Inflammatory macrophage (primary cell): ENCODE measurements at places on chromosomes 4 and X.

GRCh38 chr4:185249105-185249504 is 39.7 kb downstream of the SNX25 start:
- no peak for DNase-seq

DNA sequence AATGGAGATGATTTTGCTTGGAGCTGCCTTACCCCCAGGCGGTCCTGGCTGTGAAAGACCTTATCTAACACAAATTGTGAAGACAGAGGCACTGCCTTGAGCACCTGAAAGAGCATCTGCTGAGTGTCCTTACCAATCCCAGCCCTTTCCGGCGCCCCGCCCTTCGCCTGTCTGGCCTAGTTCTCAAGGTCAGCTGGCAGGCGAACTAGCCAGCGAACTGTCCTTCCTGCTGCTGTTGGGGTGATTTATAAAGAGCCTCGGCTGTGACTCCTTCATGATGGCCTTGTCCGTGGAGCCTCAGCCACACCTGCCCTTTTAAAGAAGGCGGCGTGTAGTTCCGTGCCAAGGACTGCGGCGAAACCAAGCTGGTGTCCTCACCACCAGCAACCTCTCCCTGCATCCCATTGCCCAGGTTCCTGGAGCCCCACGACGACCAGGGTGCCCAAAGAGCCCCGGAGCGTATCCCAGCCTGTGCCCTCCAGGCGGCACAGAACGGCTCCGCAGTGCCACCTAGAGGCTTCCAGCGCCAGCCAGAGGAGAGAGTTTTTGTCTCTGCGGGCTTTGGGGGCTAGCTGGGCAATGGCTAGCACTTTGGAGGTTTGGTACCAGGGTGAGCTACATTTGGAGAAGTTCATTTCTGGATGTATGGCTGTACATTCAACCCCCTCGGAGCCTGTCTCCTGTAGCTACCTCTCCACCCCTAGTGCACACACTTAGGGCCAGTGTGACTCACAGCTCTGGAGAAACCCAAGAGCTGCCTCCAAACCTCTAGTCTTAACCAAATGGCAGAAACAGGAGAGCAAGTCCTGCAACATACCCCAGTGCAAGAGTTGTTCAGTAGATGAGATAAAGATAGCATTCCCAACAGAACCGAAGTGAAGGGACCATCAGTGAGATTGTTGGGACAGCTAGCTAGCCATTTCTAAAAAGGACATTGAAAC is 36.8 kb upstream of the VMA21 start:
- peak; percentile 19 for DNase-seq

- DNase-seq = no peak
Observed at GRCh38 chrX:103656617-103657016, 27.8 kb downstream of the TCEAL1 start.

DNA sequence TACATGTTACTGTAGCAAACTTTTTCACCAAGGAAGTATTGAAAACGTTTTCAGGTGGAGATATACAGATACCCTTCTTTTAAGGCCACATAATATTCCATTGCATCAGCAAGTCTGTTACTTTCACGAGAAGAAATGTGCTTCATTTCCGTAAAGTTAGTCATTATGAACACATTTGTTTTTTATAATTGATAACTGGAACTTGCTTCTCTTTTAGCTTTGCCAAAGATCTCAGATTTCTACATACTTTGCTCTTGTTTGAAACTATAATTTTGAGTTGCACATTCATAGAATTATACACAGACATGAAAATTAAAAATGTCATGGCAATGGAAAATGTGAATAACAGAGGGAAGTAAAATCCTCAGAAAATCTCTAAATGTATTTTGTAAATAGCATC is 128.7 kb upstream of the GIMD1 start:
- no peak for DNase-seq

GRCh38 chr4:76781698-76782595 is 116.0 kb downstream of the SOWAHB start:
- DNase-seq = no peak

DNA sequence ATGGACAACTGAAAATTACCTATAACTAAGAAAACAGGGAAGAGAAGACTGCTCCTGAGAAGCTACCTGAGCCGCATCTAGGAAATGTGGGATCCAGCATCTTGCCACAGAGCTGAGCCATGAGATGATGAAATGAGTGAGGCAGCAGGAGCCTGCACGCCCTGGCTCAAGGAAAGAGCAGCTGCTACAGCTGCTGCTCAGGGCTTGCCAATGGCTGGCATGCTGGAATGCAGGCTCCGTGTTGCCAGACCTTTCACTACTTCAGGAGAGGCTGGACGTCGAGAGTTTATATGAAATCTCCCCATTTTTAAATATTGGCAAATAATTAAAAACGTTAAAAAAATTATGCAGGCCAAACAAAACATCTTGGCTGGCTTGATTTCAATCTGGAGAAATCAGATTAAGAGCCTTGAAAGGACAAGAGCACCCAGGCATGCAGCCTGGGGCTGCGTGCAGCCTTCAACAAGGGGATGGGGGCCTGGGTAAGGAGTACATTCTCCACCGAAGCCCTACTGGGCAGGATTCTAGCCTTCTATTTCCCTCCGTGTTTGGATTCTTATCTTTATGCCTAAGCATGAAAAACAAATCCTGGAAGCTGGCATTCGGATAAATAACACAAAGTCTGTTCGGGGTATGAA is 227.6 kb downstream of the NR3C2 start:
- no peak for DNase-seq

- peak; percentile 12 for DNase-seq
Observed at GRCh38 chr4:73028621-73029020, 40.9 kb downstream of the COX18 start.

GRCh38 chr4:37431417-37431743 is 186.8 kb downstream of the NWD2 start:
- no peak for DNase-seq

DNA sequence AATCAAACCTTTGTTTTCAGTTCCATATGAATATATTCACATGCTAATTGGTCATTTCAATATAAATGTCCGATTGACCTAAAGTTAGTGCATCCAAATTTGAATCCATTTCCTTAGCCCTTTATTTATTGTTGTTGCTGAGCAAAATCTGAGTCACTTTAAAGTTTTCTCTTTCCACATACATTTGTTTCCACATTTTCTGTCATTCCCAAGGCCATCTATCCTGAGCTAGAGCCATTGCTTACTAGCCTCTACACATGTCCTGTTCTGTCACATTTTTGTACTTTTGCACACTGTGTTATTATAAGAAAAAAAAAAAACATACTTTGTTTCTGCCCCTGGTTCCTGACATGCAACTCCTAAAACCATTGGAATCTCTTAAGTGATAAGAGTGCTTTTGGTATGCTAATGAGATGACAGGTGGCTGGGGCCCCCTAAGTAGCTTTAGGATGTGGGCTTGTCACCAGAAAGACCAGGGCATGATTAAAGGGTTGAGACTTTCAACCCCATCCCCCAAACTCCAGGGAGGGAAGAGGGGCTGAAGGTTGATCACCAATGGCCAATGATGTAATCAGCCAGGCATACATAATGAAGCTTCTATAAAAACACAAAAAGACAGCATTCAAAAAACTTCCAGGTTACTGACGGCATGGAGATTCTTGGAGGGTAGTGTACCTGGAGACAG is 353.3 kb upstream of the MAGEB16 start:
- no peak for DNase-seq

GRCh38 chrX:23554304-23554703 is 113.0 kb upstream of the PRDX4 start:
- DNase-seq = peak; percentile 11

GRCh38 chrX:41189156-41189555 is 103.9 kb downstream of the USP9X start:
- DNase-seq = no peak

- DNase-seq = no peak
Observed at GRCh38 chrX:17579026-17579425, 158.3 kb upstream of the SCML1 start.

DNA sequence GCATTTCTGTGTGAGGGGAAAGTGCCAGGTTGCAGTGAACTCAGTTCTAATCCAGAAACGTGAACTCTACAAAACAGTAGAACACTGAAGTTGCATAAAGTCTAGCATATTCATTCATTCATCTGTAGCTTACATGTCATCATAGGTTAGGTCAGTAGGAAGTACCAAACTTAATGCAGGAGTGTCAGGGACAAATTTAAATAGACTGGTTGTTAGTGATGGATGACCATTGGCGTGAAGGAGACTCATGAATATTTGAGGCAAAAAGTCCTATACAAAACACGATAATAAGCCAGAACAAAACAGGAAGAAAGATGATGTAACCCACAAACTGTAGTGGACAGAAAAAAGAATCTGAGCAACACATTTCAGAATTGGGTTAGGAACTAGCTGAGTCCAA is 592.8 kb upstream of the PCDH10 start:
- DNase-seq = no peak

DNA sequence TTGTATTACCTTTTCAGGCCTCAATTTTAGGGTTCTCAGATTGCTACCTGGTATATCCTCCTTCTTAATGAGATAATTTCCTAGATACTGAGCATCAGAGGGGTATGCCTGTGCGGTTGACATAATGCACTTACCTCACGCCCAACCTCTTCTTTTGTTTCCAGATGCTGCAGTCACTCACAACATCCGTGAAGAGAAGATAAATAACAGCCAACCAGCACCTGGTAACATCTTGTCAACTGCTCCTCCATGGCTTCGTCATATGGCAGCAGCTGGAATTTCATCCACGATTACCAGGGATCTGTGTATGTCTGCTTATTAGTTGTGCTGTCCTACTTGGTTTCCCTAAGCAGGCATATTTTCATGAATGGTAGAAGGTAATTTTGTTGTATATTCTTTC is 16.7 kb downstream of the SAGE1 start:
- no peak for DNase-seq

DNA sequence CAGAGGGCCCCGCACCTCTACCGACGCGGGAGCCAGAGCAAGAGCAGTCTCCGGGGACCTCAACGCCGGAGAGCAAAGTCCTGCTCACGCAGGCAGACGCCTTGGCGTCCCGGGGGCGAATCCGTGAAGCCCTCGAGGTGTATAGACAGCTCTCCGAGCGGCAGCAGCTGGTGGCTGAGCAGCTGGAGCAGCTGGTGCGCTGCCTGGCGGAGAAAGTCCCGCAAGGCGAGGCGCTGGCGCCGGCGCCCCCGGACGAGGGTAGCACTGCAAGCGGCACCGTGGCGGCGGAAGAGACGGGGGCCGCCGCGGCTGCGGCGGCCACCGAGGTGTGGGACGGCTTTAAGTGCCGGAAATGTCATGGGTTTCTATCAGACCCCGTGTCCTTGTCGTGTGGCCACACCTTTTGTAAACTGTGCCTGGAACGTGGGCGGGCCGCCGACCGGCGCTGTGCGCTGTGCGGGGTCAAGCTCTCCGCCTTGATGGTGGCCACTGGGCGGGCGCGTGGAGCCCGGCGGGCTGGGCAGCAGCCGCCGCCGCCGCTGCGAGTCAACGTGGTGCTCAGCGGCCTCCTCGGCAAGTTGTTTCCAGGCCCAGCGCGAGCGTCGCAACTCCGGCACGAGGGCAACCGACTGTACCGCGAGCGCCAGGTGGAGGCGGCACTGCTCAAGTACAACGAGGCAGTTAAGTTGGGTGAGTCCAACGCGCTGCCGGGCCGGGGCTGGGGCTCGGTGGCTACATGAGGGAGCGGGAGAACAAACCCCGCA is 672 bp downstream of the LONRF3 start:
- peak; percentile 73 for DNase-seq

DNA sequence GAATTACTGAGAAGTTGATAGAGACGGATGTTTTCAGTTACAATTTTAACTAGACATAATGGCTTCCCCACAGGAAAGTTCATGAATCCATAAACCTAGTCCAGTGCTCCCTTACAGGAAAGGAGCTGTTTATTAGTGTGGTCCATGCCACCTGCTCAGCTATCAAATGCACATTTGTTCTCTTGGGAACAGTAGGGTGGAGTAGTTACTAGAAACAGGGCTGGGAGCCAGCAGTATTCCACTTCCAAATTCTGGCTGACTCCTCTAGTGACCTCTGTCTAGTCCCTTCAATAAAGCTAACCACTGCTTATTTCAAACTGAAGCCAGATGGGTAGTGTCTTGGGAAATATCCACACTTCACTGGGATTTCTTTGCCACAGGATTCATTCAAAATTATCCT is 88.4 kb upstream of the TLL1 start:
- DNase-seq = no peak

- DNase-seq = no peak
Observed at GRCh38 chr4:52234561-52235440, 183.7 kb downstream of the SPATA18 start.

DNA sequence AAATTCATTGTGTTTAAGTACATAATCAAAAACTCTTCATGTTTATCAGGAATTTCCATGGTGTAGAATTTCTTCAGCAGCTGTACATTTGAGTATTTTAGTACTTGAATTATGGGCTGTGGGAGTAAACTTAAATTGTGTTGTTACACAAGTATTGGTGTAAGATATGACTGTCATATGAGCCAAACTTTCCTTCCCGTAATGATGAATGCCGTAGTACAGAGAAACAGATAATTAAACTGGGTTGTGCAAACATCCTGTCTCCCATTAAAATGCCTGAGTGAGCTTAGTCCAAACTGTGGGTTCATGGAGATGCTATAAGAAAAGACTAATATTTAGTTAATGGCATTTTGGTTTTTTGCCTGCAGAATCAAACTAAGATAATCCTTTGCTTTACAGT is 159.2 kb downstream of the SLC4A4 start:
- DNase-seq = no peak

DNA sequence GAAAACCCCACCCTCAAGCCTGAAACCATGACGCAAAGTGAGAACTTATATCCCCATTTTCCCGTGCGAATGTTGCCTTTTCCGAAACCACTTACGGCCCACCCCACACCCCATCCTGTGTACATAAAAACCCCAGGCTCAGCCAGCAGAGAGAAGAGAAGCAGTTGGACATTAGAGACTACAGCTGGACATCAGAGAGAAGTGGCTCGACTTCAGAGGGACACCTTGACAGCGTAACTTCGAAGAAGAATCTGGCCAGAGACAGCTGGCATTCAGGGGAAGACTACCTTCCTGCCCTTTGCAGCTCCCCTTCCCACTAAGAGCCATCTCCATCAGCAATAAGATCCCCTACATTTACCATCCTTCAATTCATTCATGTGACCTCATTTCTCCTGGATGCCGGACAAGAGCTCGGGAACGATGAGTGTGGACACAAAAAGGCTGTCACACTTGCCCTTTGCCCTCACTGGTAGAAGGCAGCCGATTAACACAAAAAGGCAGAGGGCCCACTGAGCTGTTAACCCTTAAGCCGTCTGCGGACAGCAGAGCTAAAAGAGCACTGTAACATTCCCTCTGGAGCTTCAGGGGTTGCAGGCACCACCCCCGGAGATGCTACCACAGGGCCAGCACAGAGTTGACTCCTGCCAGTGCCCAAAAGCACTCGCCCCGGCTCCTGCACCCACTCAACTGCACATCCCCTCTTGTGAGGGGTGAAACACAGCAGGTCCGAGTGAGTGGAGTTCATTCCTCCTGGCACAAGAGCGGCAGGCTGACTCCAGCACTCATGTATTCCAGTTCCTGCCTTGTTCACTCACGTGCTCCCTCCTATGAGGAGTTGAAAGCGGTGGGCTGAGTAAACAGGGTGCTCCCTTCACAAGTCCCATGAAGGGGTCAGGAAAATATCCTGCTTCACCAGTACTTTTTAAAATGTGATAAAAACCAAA is 7.5 kb downstream of the CHM start:
- no peak for DNase-seq

- no peak for DNase-seq
Observed at GRCh38 chr4:76563454-76564122, 128.6 kb downstream of the SHROOM3 start.
